ENCODE measurements at places on chromosomes 1 and 21.

GRCh38 chr1:23868557-23869016 lies 497 bp upstream of the FUCA1 start:
- DNase-seq = no peak

DNA sequence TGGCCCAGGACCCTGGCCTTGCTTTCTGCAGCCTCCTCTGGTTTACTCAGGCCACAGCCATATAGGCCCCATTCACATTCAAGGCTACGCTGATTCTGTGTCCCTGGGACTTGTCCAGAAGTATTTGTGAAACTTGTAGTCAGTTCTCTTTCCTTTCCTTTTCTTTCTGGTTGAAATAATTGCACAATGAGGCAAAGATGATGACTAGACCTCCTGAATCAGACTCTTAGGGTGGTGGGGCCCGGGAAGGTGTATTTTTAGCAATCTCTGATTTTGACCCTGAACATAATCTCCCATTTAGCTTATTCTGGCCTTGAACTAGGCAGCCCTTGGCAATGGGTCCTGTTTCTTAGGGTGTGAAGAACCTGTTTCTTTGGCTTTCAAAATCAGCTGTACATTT lies 39.9 kb downstream of the STUM start:
- DNase-seq = no peak

DNA sequence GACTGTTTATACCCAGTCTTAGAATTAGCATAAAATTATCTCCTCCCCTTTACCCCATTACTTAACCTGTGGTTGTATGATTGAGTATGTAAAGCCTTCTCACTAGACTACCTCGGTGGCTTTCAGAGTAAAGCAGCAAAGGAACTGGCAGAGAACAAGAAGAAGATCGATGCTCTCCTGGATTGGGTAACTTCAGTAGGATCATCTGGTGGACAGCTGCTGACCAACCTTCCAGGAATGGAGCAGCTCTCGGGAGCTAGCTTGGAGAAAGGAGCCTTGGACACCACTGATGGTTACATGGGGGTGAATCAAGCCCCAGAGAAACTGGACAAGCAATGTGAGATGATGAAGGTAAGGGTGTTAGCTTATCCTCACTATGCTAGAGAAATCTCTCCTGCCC lies 138.6 kb upstream of the BMP8A start:
- DNase-seq = no peak

- no peak for DNase-seq
Measured at GRCh38 chr1:183724350-183725042, 71.4 kb upstream of the APOBEC4 start.

- DNase-seq = no peak
Measured at GRCh38 chr1:67264152-67264551, 43.5 kb upstream of the IL12RB2 start.

DNA sequence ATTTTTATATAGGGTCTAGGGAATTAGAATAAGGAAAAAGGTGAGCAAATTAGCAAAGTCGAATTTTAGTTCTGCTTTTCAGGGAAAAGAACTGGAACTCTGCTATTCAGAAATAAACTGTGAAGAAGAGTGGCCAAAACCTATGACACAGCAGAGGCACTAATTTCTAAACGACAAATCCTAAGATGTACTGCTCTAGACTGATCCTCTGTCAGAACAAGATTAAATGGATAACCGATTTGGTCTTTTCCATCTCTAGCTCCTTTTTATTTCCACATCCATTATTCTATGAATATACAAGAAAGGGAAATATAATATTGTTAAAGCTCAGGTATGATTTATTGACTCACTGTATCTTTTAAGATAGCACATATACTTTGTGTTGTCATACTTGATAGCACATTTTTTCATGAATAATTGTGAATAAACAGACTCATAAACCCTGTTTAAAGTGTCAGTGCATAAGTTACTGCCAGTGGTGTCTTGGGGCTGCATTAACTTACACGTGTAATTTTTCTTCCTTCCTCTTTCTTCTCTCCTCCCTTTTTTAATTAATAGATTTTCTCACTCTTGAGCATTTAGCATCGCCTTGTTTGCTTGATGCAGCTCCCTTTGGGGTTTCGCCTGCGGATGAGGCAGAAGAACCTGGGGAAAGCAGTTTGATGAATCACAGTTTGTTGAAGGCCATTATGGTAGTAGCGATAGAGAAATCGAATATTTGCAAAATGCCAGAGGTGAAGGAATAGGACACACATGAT lies 496.6 kb downstream of the ADGRL2 start:
- no peak for DNase-seq

DNA sequence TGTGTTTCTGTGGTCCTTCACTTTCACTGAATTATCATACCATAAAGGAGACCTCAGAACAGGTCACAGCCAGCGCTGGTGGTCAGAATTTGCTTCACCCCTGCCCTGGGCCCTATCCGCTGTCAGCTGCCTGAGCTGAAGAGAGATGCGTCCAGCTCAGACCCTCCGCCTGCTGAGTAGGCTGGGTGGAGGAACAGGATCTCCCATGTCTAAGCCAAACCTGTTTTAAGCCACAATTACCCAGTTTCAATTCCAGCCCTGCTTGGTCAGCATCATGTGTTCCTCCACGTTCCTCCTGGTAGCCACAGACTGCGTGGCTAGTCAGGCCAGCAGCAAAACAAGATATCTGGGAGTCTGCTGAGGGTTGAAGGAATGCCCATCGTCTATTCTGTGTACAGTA lies 13.5 kb upstream of the BGLAP start:
- no peak for DNase-seq

GRCh38 chr1:64245495-64245894 lies 42.1 kb downstream of the UBE2U start:
- no peak for DNase-seq

- no peak for DNase-seq
Measured at GRCh38 chr1:25208561-25209222, 23.6 kb downstream of the SYF2 start.

GRCh38 chr1:177927021-177927596 lies 42.7 kb downstream of the SEC16B start:
- DNase-seq = no peak

DNA sequence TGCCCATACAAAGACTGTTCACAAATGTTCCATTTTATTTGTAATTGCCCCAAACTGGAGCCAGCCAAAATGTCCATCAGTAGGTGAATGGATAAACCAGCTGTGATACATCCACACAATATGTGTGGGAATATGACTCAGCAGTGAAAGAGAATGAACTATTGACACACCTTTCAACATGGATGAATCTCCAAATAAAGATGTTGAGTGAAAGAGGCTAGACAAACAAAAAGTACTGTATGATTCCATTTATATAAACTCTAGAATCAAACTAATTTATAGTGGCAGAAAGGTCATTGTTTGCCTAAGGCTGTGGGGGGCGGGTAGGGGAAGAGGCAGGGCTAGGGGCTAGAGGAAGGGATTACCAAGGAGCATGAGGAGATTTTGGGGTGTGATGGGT lies 4.5 kb downstream of the DHCR24 start:
- no peak for DNase-seq

- DNase-seq = no peak
Measured at GRCh38 chr1:156476501-156477298, 23.9 kb downstream of the MEF2D start.

DNA sequence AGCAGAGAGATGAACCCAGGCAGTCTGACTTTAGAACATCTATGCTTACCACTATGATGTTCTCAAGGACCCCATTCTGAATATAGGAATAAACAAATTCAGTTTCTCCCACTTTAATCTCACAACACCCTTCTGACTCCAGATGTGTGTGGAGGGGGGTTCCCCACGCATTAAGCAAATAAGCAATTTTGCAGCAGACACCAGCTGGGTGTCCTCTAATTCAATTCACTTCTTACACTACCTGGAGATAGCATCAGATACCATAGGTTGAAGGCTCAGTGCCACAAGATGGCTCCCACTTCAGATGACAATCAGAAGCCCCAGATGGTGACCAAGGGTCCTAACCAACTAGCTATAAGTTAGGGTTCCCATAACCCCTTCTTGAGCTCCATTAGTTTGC lies 30.3 kb upstream of the CEP350 start:
- no peak for DNase-seq
